ENCODE measurements at places on chromosomes 3 and 15.

GRCh38 chr3:172140499-172141391, 101.4 kb downstream of the FNDC3B start:
- no peak for DNase-seq

DNA sequence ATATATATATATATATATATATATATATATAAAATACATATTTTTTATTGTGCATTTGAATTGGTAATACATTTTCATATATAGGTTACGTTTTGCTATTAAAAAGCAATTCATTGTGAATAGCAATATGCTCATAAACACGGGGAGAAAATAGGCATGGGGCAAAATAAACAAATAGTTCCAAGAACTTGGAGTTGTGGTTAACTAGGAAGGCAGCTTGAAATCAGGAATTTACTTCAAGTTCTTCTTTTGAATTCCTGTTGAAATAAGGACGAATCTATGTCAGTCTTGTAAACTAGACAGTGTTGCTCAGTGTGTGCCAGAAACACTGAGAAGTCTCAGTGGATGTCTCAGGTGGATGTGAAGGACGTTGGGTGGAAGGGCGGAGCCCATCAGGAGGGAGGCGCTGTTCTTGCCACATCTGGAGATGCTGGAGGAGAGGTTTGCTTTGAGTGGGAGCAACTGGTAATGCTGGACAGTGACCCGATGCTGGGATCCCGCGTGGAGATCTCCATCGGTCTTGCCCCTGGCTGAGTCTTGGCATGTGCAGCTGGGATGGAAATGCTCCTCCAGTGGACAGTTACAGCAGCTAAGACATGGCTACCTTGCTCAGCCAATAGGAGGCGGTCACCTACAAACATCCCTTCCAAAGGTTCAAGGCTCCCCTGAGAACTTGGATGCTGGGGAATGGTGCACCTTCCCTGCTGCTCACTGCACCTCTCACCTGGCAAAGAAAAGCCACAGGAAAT, 2.5 kb downstream of the IL16 start:
- DNase-seq, result no peak

- DNase-seq, result no peak
Observed at GRCh38 chr15:74035121-74036017, 40.9 kb downstream of the PML start.

DNA sequence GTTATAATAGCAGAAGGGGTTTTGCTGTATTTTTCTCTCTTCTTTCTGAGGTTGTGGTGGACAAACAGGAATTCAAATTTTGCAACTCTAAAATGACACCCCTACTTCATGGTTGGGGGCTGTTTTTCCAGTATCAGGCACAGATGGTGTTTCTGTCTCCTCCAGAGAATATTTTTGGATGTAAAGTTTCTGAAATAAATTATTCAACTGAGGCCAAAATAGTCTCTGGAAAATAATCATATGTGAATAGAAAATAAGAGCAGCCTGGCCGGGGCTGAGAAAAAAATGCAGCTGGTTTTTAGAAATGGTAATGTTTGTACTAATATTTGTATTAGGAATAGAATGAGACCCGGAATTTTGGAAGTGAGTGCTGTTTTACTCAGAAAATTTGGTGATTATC, 121.3 kb upstream of the ADAMTS9 start:
- no peak for DNase-seq

DNA sequence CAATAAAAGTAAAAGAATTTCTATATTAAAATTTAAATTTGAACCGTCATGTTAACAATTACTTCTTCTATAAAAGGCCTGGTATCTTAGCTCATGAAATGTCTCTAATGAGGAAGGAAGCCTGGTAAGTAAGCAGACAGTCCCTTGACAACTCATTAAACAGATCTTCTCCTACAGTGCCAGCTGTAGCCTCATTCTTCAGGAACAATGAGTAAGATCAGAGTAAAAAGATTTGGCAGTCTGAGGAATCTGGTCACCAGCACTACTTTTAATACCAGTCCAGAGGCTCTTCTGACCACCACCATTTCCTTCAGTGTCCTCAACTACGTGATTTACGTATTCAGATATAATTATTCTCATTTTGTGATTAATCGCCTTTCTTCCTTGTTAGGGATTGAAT, 955.0 kb upstream of the ALCAM start:
- DNase-seq, result no peak

GRCh38 chr15:69505956-69506556, 53.4 kb downstream of the RPLP1 start:
- no peak for DNase-seq

- DNase-seq, result no peak
Observed at GRCh38 chr3:155852341-155852740, 1.9 kb downstream of the SLC33A1 start.

DNA sequence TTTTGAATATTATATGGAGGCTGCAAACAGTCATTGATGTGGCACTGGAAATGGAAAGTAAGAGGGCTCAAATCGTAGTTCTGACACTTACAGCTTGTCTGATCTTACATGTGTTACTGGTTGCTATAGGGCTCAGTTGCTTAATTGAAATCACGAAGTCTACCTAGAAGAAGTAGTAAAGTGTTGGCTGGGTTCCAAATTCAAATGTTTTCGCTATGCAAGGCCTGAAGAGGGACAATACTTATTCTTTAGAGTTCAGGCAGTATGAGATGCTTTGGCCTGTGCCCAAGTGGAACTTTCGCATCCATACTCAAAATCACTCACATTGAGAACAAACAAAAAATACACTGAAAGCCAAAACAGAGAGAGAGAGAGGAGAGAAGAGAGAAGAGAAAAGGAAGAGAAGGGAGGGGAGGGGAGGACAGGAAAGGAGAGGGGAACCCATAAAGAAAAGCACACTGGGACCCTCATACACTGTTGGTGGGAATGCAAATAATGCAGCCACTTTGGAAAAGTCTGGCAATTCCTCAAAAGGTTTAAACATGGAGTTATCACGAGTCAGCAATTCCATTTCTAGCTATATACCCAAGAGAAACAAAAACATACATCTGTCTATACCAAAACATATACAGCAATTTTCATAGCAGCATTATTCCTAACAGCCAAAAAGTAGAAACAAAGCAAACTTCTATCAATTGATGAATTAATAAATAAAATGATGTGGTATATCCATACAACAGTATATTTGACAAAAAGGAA, 2.9 kb upstream of the FXR1 start:
- DNase-seq, result no peak

GRCh38 chr3:20490996-20491395, 305.0 kb upstream of the SGO1 start:
- no peak for DNase-seq

DNA sequence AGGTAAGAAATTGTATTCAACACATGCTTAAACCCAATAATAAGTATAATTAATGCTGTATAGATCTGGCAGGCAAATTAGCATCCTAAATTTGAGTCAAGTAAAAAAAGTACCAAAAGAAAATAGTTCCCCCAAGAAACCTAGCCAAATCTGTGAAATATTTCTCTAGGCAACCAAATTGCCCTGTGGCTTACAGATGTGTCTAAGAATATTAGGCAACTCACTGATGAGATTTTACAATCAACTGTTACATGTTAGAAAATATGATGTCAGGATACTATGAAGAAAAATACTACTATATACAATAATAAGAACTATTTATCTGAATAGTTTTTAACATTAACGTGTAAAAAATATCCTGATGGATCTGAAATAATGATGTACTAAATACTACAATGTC, 397.1 kb downstream of the TIGIT start:
- no peak for DNase-seq

DNA sequence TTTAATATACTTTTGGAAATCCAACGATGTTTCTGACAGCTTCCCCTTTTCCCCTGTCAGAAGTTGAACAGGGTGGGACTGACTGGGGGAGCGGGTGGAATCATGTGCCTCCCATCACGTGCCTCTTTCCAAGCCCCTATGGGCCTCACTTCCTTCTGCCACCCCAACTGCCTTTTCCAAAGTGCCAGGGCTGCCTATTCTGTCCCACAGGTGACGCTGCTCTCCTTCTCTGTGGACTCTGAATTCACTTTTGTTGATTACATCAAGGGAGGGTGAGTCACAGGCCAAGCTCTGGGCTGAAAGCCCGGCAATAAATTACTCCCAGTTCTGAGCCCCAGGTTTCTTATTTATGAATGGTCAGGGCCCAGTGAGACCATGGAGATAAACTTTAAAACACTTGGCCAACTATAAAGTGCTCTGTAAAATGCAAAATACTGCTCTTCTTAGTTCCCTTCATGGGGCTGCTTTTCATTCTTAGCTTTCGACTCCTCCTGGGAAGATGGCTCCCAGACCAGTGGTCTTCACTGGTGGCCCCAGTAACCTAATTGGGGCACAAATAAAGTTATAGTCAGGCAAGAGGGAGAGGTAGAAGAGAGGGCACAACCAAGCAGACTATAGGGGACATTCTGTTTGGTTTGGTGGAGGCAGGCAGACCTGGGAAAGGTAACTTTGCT, 12.3 kb downstream of the CPNE9 start:
- peak; percentile 36 for DNase-seq

DNA sequence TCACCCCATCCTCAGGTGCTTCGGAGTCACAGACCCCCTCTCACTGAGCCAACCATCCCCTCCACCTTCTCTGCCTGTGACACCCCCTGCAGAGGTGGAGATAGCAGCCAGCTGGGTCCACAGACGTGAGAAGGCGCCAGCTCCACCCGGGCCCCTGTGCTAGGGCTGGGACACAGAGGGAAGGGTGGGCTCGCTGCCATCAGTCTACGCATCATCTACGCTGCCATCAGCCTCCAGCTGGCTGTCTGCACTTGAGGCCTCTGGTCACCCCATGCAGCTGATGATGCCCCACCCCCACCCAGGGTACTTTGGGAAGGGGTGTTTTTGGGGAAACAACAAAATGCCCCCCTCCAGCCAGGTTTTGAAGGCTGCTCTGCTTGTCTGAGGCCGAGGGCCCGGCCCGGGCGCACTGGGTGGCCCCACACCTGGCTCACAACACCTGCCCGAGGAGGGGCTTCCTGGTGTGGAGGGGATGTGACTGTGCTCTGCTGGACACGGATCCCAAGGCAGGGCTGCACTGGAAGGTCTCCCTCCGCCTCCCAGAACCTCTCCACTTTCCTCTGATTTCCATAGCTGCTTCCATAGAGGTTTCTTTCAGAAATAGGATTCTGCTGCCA, 163.4 kb upstream of the IQSEC1 start:
- DNase-seq, result no peak

- DNase-seq, result no peak
Observed at GRCh38 chr3:173838644-173839043, 441.1 kb downstream of the NLGN1 start.

DNA sequence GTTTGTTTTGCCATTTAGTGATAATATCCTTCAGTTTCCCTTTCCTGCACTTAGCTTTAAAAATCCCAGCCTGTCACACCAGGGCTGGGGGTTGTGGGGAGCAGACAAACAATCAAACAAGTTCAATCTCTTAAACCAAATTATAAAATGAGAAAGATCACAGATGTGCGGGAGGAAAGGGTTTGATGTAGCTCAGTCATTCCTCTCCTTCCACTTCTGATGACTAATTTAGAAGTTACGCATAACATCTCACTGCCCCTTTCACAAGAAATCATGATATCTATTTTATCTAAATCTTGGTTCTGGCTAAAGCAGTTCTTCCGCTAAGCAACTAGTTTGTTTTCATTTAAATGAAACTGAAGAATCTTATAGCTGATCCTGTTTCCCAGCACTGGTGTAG, 34.1 kb upstream of the ATG7 start:
- no peak for DNase-seq

GRCh38 chr15:74636984-74637383, 21.3 kb downstream of the CLK3 start:
- DNase-seq, result no peak

DNA sequence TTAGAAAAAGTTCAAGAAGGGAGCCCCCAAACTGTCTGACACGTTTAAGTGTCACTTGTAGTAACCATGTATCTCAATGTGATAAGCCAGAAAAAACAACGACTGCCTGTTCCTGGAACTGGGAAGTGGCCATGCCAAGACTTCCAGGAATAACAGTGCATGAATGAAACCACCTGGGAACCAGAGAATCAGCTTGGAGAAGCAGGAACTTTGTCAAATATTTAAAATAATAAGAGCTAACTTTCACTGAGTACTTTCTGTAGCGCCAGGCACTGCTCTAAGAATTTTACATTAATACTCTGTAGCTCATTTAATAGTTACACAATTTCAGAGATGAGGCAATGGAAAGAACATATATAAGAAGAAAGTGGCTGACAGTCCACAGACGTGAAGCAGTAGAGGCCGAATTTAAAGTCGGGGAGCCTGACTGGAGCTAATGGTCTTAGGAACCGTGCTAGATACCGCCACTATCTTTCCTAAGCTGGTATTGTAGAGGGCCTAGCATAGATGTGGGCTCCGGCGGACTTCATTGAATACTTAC, 876 bp downstream of the PLSCR1 start:
- no peak for DNase-seq

- no peak for DNase-seq
Observed at GRCh38 chr3:13492048-13492447, 11.9 kb downstream of the HDAC11 start.

DNA sequence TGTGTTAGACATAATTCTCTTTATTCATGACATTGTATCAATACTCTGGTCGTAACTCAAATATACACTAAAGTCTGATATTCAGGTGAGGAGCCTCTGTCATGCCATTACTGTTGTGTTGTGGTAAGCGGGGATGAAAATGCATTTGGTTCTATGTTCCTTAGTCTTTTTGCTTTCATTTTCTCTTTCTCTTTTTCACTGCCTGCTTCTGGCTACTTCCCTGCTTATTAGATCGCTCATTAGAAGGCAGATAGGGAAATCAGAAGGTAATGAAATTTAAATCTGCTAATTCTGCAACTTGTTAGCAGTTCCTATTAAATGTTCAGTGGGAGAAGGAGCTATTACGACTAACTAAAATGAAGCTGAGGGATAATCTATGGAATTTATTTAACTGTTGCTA, 345.0 kb downstream of the GRM7 start:
- DNase-seq, result no peak
